ENCODE measurements at places on chromosomes 3 and 15. TPM values are rescaled to one million over a fixed set of nuclear protein-coding genes. Genes with fewer than 3 reads are reported as not detected.

The PLCB2 gene
- 0.15 TPM for polyA plus RNA-seq

The CHRNA3 gene
- 6.3 TPM for polyA plus RNA-seq

The NR1I2 gene
- not detected for polyA plus RNA-seq

The EEFSEC gene
- polyA plus RNA-seq = 10.5 TPM

The BCHE gene
- not detected for polyA plus RNA-seq

The KIF15 gene
- 2.1 TPM for polyA plus RNA-seq

The HGD gene
- polyA plus RNA-seq = not detected

The TMEM41A gene
- 12.0 TPM for polyA plus RNA-seq

The IGSF10 gene
- polyA plus RNA-seq = 15.3 TPM

The METTL6 gene
- 22.7 TPM for polyA plus RNA-seq

The CLRN1 gene
- not detected for polyA plus RNA-seq

The FAM227B gene
- 5.8 TPM for polyA plus RNA-seq

The DGKG gene
- polyA plus RNA-seq = 0.12 TPM

The GLDN gene
- polyA plus RNA-seq = not detected

The SLC22A13 gene
- 0.29 TPM for polyA plus RNA-seq

The FOXL2 gene
- polyA plus RNA-seq = not detected

The EIF5A2 gene
- 4.0 TPM for polyA plus RNA-seq

Data from SK-N-SH (cell line).